Stimulated activated CD8-positive, alpha-beta memory T cell treated with anti-CD3 and anti-CD28 coated beads, Interleukin-15, amount 100 ng/mL, for 4 hours (primary cell): ENCODE measurements at places on chromosomes 16 and 17.

DNA sequence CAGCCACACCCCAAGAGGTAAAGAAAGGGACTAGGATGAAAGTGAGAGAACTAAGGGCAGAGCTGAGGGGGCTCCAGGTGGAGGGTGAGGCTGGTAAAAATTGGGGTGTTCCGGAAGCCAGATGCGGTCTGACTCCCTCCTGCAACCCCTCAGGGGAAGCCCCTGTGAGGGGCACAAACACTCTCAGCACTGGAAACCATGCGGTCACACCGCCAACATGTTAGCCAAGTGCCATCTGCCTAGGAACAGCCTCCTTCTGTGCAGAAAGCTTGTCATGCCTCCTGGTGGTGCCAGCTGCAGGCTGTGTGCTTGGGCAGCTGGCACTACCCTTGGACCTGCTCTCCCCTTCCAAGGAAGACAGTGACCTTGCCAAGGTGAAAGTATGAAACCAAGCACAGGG lies 83.5 kb upstream of the RPL38 start:
- DNase-seq, result no peak

GRCh38 chr16:3655030-3655395 lies 522 bp downstream of the DNASE1 start:
- DNase-seq, result no peak

- no peak for DNase-seq
Measured at GRCh38 chr16:78984887-78985464, 615.6 kb downstream of the MAF start.

DNA sequence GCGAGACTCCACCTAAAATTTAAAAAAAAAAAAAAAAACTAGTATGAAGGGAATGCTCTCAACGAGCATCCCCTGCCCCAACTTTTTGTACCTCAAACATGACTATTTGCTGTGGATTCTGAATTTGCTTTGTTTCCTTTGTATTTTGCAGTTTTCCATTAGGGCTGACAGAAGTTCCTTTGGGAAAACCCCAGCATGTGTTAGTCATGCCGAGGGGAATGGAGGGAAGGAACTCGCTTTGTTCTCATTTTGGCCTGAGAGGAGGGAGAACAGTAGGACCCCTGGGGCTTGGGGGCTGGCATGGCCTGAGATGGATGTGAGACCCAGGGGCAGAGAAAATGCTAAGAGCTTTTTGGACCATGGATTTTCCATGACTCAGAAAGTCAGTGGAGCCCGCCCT lies 20.5 kb downstream of the KRT9 start:
- DNase-seq, result no peak

- DNase-seq, result no peak
Measured at GRCh38 chr16:901715-902601, 68.8 kb downstream of the LMF1 start.

- no peak for DNase-seq
Measured at GRCh38 chr16:68379472-68380347, 68.6 kb downstream of the SMPD3 start.

DNA sequence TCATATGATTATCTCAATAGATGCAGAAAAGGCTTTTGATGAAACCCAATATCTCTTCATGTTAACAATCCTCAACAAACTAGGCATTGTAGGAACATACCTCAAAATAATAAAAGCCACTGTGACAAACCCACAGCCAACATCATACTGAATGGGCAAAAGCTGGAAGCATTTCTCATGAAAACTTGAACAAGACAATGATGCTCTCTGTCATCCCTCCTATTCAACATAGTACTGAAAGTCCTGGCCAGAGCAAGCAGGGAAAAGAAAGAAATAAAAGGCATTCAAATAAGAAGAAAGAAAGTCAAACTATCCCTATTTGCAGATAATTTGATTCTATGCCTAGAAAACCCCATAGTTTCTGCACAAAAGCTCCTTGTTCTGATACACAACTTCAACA lies 999.2 kb upstream of the GOT2 start:
- DNase-seq, result no peak

- DNase-seq, result no peak
Measured at GRCh38 chr16:74073456-74073855, 223.2 kb upstream of the PSMD7 start.

- no peak for DNase-seq
Measured at GRCh38 chr17:36717088-36717487, 115.7 kb downstream of the MRM1 start.

DNA sequence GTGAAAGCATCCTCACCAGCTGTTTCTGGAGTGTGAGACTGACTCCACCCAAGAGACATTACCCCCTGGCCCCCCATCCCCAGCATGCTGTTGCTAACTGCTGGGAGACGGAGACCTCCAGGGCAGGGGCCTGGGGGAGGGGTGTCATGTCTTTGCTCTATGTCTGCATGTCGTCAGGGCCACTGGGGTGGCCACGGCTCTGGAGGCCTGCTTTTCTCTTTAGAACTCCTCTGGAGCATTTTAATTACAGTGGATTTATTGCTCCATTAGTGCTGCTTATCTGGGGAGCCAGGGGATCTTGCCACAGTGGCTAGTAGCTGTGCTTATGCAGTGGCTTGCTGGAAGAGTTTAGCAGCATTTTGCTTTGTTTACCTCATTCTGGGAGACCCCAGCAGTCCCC lies 32.3 kb downstream of the CLEC16A start:
- DNase-seq, result no peak

GRCh38 chr16:46746821-46747776 lies 1.0 kb downstream of the MYLK3 start:
- DNase-seq, result no peak

GRCh38 chr16:181565-182021 lies 1.3 kb downstream of the HBQ1 start:
- no peak for DNase-seq

GRCh38 chr16:75329943-75330342 lies 78.5 kb upstream of the BCAR1 start:
- no peak for DNase-seq

DNA sequence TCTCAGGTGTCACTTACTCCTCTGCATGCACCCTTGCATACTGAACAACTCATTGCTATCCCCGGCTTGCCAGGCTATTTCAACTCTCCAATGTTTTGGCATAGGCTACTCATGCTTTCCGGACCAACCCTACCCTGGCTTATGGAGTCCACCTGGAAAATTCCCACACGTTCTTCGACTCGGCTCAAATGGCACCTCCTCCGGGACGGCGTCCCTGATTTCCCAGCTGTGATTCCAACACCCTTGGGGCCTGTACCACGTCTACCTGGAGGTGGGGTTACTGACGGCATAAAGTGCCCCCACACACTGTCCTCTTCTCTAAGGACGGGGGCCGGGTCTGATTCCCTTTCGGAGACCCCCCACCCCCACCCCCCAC lies 498 bp downstream of the SMYD4 start:
- no peak for DNase-seq

DNA sequence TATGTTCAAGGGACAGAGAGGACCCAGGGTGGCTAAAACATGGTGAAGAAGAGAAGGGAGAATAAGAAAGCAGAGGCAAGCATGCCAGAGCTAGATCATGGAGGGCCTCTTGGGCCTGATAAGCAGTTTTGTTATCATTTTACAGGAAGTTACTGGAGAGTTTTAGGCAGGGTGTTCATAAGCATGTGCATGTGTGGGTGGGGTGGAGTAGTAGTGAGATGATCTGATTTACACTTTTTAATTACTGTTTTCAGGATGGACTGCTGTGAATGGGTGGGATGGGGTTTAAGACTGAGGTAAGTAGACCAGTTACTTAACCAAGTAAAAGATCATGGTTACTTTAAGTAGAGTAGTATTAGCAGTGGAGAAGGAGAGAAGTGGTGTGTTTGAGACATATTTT lies 173.6 kb downstream of the PHKB start:
- DNase-seq, result no peak

GRCh38 chr17:44829523-44830358 lies at the start of gene GJC1:
Gene GJC1 (minus strand): TSS chr17:44830287. CDS start chr17:44805817, 24,470 bp downstream.
- DNase-seq, result no peak

GRCh38 chr16:67017421-67017750 lies 11.6 kb upstream of the CBFB start:
- no peak for DNase-seq

DNA sequence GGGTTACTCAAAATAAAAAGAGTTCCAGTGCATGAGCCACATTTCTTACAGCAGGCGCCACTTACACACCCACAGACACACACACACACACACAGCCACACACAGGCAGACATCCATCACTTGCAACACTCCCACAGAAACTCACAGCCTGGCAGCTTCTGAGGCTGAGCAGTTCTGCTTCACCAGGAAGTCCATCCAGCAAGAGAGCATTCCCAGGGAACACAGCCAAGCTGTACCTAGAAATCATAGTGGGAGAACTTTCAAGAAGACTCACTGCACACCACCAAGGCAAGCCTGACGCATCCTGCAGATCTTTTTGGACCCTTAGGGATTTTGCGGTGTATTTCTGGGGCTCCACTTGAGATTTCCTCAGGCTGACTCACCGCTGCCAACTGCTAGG lies 140.9 kb upstream of the WSB1 start:
- no peak for DNase-seq

- no peak for DNase-seq
Measured at GRCh38 chr17:57286399-57287105, 30.2 kb downstream of the MSI2 start.

GRCh38 chr17:16989230-16989952 lies 17.5 kb upstream of the TNFRSF13B start:
- no peak for DNase-seq

DNA sequence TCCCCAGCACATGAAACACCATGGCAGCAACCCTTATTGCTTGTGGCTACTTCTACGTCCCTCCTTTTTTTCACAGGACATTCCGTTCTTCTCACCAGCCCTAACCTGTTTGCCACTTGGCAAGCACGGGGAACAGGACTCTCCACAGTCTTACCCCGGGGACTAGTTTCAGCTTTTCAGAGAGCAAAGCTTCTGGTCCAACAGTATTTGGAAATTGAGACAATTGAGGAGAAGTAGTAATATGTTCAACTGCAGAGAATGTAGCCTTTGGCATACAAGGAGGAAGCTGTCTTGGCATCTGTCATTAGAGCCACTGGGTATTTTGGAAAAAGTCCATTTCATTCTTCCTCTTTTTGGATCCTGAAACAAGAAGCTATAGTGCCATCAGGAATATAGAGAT lies 65.7 kb downstream of the MAP2K6 start:
- no peak for DNase-seq

DNA sequence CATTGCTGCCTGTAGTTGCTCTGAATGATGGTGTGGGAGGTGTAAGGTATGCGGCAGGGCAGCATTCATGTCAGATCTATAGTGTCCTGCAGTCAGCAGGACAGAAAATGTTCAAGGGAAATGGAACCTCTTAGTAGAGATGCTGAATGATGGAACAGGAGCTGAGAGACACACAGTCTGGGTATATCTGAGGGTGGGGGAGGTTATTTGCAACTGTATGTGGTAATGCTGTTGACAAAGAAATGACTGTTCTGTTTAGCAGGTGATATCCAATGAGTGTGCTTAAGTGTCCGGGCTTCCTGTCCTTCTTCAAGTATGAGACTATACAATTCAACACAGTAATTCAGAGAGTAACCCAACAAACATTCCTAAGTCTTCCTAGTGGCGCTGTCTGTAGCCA lies 46.6 kb downstream of the STH start:
- no peak for DNase-seq

- DNase-seq, result no peak
Measured at GRCh38 chr17:27413792-27414191, 42.5 kb upstream of the KSR1 start.

DNA sequence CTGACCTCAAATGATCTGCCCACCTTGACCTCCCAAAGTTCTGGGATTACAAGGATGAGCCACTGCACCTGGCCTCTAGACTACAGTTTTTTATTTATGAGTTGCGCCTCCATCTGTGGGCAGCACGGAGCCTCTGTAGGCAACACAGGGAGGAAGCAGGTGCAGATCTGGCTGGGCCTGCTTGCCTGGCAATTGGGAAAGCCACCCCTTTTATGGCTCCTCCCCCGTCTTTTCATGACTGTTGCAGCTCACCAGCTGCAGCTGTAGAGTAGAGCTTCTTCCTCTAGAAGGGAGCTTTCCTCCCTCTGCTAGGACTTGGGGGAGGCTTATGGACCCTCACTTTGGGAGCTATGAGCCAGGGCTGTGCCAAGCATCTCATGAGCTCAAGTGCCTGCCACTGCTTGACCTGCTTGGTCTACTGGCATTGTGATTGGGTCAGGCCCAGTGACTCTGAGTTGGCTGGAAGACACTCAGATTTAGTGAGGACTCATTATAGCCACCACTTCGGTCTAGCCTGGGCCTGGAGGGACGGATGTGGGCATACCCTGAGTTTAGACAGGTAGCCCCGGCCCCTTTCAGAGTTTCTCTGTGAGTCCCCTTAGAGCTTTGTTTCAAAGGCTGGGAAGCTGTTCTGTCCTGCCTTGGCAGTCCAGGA lies 6.9 kb upstream of the SLC7A6 start:
- no peak for DNase-seq

GRCh38 chr17:2475056-2475455 lies 36.6 kb downstream of the METTL16 start:
- no peak for DNase-seq

- no peak for DNase-seq
Measured at GRCh38 chr16:16027728-16028310, 78.4 kb downstream of the ABCC1 start.

GRCh38 chr16:88368036-88368435 lies 14.7 kb upstream of the ZNF469 start:
- DNase-seq, result no peak

GRCh38 chr17:7444682-7445618 lies at the start of gene CHRNB1:
Gene CHRNB1 (plus strand): TSS chr17:7445061. CDS start chr17:7445128, 67 bp downstream.
- DNase-seq, result no peak

DNA sequence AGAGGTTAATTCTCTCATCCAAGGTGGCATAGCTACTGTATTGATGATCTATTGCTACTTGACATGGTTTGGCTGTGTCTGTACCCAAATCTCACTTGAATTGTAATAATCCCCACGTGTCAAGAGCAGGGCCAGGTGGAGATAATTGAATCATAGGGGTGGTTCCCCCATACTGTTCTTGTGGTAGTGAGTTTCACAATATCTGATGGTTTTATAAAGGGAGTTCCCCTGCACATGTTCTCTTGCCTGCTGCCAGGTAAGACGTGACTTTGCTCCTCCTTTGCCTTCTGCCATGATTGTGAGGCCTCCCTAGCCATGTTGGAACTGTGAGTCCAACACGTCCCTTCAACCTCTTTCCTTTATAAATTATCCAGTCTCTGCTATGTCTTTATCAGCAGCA lies 22.9 kb upstream of the CPPED1 start:
- no peak for DNase-seq

GRCh38 chr17:79465681-79466025 lies 145.2 kb downstream of the RBFOX3 start:
- DNase-seq, result no peak

GRCh38 chr16:22240023-22240710 lies 34.1 kb downstream of the EEF2K start:
- DNase-seq, result no peak

- no peak for DNase-seq
Measured at GRCh38 chr17:57010487-57010886, 32.6 kb downstream of the SCPEP1 start.

GRCh38 chr17:57776366-57776765 lies 31.3 kb upstream of the CCDC182 start:
- no peak for DNase-seq

DNA sequence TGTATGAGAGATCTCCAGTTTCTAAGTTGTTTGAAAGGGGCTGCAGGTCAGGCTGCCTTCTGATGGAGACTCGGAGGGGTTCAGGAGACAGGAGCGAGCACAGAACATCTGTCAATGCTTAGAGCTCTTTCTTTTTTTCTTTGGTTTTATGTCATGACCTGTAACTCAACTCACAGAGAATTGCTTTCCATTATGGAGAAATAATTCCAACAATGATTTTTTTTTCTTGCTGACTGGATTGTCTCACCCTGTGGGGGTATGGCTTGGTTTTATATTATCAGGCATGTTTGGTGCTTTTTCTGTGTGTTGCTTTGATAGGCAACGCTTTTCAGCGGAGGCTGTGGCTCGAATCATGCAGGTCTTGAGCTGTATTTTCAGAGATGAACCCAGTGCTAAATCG lies 10.7 kb upstream of the KCNJ2 start:
- no peak for DNase-seq
